Right hindlimb (tissue), 1 donor: ENCODE measurements at places on chromosomes 1 and 21.

- DNase-seq, result no peak
Observed at GRCh38 chr1:48177257-48177656, 45.3 kb upstream of the SLC5A9 start.

DNA sequence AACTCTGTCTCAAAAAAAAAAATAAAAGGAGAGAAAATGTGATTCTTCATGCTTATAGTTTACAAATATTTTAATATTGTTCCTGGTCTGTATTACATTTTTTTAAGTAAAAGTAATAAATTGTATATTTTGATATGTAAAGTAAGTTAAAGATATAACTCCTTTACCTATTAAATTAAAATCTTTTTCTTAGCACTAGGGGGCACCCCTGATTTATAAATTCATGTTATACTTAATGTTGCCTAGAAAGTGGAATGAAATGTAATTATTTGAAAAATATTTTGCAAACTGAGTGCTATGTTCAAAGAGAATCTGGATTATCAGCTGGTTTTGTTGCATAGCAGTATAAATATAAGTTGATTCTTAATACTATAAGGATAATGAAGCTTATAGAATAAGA lies 49.2 kb downstream of the RALGPS2 start:
- DNase-seq, result no peak

GRCh38 chr1:174022976-174023277 lies 770 bp upstream of the RC3H1 start:
- no peak for DNase-seq

- DNase-seq, result no peak
Observed at GRCh38 chr1:8662380-8663072, 154.9 kb downstream of the RERE start.

DNA sequence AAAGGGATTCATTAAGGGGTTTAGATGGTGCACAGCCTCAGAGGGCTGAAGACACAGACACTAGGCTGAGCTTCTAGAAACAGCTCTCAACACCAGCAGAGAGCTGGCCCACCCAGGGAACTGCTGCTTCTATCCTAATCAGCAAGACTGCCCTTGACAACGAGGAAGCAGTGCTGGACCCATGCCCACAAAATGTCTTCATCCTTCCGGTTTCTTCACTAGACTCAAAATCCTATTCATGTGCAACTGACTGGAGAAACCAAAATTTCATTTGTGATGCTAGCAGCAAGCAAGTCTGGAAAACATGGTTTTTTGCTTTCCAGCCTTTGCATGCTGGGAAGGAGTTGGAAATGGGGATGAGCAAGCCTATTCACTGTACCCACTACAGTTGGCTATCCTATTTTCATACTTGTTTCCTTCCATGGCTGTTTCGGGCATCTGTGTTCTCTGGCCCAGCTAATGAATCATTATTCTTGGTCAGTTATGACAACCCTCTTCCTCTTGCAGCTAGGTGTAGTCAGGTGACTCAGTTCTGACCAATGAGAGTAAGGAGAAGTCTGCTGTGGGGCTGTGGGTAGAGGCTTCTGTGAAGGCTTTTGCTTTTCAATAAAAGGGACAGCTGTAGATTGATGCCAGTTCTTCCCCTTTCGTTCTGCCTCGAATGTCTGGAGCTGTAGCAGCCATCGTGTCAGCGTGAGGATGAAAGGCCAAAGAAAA lies 14.6 kb upstream of the TMEM61 start:
- no peak for DNase-seq

DNA sequence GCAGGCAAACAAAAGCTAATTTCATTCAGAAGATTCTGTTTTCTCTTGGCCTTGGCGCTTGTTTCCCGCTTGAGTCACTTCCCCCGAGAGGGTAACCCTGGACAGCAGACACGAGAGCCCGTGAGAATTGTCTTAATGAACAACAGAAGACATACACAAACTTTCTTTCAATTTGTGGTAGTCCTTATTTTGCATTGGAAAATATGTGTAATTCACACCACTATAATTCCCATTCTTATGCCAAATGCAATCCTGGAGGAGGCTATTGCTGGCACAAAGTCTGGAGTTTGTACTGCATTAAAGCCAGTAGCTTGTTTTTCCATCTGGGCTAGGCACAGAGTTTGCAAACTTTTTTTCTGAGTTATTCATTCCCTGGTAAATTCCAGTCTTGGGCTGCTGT lies 109.8 kb upstream of the IVNS1ABP start:
- peak; percentile 74 for DNase-seq

DNA sequence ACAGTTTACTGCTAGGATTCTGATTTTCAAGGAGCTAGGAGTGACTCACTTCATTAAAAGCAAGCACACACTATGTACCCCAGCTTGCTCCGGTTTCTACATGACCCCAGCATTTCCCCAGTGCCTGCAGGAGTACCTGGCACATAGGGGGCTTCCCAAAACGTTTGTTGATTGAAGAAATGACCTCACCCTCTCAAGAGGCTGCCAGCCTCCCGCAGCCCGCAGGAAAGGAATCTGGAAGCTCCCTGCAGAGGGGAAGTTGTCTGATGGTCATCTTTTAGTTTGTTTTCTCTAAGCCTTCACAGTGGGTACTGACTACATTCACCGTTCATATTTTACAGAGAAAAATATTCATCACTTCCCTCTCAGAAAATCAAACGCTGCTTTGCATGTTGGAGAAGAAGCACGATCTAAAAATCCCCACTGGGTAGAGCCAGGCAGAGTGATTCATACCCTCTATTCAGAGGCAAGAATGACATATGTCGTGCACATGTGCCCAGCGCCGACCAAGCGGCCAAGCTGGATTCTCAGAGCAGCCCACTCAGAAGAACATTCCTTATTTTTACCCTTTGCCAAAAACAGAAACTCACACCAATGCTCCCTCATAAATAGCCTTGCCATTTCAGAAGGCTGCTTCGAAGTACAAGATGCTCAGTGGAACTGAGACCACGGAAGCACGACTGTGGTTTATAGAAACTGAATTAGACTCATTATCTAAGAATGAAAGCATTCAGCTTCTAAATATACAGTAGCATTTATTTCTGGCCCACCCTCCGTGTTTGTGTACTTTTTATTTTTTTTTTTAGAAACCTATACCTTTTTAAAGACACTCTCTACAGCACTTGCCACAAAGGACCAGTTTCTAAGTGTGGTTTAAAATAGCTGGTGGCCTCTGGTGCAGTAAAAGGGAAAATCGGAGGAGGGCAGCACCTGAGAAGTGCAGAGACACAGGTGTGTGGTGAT lies 143.2 kb downstream of the MIS18A start:
- DNase-seq, result peak; percentile 62

DNA sequence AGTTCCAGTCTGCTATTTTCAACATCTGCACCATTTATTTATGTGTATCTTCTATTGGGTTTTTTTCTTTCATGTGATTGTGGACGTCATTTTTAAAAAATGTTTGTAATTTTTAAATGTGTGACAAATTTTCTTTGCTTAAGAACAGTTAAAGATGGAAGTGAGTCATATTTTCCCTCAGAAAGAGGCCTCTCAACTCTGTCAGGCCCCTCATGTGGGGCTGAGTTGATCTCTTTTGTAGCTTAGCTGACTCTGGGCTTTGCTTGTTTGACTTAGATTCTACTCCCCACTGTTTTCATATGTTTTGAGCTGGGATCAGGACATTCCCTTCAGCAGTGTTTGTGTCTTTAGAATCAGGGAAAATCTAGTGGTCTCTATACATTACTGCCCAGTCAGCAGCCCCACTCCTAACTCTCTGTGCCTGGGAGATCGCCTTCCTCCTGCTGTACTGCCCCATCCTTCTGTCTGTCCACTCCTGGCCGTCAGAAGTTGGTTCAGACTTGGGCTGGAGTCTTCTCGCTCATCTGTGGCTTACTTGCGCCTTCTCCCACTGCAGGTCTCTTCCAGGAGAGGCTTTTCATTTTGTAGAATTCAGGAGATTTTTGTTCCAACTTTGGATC lies 137.4 kb downstream of the DYRK1A start:
- DNase-seq, result no peak

- DNase-seq, result no peak
Observed at GRCh38 chr1:6783936-6784559, 1.2 kb upstream of the CAMTA1 start.

GRCh38 chr1:35049116-35049515 lies 17.4 kb upstream of the ZMYM6 start:
- no peak for DNase-seq

DNA sequence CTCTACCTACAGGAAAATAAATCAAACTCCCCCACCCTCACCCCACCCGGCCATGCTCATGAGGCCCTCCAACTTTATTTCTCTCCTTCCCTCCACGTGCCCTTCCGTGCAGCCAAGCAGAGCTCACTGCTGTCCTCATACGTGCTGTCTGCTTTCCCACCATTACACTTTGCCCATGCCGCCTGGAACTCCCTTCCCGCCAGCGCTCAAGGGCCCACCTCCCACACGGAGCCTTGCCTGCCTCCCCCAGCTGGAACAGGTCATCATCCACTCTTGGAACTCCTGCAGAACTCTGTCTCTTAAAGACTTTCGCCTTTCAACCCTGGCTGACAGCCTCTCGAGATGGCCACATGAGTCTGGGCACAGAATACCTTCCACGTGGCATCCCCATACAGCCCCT lies 42.4 kb downstream of the GLIS1 start:
- no peak for DNase-seq

- no peak for DNase-seq
Observed at GRCh38 chr1:54357967-54358366, 48.2 kb downstream of the SSBP3 start.

DNA sequence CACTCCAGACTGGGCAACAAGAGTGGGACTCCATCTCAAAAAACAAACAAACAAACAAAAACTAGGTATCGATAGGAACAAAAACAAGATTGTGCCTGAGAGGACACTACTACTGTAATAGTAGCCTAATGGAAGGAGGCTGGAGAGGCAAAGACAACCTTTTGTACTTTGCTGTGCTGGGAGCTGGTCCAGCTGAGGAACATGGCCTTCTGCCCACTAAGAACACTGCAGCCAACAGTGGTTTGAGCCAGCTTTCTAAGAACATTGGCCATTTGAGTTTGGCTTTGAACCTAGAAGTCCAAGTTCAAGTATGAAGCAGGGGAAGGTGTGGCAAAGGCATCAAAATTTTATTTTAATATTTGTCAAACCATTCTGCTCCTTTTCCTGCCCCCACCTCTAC lies 22.7 kb upstream of the RGS8 start:
- peak; percentile 70 for DNase-seq

DNA sequence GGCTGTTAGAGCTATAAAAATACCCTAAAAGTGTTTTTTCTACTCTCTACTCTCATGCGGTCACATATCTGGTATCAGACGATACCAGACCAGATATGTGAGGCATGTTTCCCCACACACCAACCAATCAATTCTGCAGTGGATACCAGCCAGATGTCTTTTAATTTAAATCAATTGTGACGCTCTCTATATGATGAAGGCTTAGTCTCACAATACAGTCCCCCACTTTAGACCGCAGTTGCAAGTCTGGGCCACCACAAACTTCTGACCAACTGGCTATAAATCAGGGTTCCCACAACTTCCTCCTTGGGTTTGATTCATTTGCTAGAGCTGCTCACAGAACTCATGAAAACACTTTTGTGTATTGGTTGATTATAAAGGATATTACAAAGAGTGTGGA lies 586.1 kb upstream of the ZP4 start:
- DNase-seq, result no peak

DNA sequence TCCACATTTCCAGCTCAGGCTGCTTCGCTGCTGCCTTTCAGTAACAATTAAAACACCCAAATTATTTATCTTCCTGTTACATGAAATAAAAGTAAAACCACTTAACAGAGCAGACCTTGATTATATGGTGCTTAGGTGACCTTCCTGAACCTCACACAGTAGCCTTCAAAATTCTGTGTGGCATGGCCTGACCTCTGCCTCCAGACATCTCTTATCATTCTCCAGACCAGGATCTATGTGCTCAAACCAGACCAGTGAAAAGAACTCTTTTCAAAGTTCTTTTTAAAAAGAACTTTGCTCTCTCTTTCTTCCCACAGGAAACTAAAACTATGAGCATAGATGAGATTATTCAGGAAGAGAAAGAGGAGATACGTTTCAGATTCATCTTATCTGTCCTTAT lies 37.8 kb downstream of the KIAA0319L start:
- no peak for DNase-seq

DNA sequence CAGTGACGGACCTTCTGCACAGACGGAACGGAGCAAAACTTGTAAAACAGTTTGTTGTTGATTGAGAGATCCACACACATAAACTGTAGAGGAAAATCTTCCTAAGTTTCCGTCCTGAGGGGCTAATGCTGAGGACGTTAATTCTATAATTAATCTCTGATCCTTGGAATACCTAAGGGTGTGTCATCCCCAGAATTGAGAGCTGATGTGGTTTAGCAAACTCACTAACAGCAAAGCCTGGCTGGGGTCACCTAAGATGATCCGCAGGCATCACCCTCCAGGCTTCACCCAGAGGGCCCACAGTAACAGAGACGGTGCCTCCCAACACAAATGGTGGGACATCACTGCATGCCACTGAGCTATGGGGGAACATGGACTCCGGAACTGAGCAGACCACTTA lies 97.5 kb downstream of the SMYD2 start:
- DNase-seq, result no peak

DNA sequence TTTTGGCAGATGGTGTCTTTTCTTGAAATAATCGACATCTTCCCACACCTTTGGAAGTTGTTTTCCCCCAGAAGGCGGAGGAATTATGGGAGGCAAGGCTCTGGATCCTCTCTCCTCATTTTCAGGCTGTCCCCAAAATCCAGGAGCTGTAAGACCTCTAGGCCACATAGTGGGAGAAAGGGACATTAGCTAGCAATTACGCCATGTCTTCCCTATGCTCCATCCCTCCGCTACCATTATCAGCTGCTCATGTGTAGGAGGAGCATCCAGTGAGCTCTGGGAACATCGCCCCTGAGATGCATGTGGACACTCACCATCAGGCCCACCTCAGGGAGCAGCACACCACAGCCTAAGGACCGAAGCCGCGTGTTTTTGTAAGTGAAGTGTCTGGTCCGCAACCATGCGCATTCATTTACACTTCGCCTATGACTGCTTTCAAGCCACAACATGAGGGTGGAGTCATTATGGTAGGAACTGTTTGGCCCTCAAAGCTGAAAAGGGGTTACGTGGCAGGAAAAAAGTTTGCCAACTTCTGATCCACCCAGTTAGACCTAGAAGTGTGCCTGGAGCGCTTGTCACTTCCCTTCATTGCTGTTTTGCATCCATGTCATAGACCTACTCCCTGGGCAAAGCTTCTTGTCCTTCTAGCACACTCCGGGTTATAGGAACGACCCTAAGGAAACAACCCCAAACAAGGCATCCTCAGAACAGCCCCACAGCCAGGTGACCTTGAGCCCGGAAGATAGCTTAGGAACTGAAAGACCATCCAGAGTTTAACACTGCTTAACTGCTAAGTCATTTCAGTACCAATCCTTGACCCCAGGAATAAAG lies 85.5 kb downstream of the C1orf94 start:
- DNase-seq, result no peak
